PC-3 (cell line): ENCODE measurements at places on chromosomes 3 and 15.

DNA sequence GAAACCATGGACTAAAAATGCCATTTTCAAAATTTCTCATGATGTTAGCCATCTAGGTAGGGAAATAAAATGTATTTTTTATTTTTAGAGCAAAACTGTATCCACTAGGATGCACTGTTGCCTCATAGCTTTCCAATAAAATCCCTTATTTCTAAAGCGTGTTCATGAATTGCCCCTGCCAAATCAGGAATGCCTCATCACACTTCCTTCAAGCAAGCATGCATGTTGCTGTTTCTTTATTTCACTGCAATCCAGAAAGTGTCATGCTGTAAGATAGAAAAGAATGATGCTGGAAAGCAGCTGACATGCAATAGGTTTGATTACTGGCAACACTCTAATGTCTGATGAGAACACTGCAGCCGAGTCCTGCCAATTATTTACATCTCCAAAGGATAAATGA is 239.5 kb downstream of the CHL1 start:
- peak; percentile 24 for DNase-seq

DNA sequence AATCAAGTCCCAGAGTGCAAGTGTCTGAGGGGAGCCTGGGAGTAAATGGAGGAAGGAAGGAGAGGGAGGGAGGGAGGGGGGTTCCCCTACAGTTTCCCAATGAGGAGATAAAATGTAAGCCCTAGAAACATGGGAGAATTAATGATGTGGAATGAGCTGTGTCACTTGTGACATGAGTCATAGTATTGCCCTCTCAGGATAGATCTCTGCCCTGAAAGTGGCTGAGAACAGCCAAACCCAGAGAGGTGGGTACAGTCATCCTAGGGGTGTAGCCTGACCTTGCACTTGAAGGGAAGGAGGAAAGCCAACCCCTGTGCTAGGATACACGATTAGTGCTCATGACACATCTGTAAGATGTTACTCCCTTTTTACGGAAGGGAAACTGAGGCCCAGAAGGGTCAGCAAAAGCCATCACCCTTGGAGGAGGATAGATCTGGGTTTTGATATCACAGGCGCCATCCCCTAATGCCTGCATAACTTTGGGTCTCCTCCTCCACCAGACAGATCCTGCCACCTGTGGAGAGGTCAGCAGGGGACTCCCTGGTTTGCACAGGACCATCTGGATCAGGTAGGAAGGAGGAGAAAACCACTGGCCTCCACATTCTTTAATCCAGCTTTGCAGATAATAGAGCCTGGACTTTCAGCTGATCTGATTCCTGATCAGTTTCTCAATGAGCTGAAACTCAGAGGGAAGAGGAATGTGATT is 23.1 kb upstream of the USP3 start:
- peak; percentile 54 for DNase-seq

GRCh38 chr3:43994657-43995546 is 246.8 kb upstream of the TOPAZ1 start:
- DNase-seq: peak; percentile 50

GRCh38 chr15:55461447-55461846 is 46.6 kb downstream of the DNAAF4 start:
- DNase-seq: no peak

GRCh38 chr3:57706462-57706861 is 13.6 kb upstream of the DENND6A start:
- peak; percentile 94 for DNase-seq

DNA sequence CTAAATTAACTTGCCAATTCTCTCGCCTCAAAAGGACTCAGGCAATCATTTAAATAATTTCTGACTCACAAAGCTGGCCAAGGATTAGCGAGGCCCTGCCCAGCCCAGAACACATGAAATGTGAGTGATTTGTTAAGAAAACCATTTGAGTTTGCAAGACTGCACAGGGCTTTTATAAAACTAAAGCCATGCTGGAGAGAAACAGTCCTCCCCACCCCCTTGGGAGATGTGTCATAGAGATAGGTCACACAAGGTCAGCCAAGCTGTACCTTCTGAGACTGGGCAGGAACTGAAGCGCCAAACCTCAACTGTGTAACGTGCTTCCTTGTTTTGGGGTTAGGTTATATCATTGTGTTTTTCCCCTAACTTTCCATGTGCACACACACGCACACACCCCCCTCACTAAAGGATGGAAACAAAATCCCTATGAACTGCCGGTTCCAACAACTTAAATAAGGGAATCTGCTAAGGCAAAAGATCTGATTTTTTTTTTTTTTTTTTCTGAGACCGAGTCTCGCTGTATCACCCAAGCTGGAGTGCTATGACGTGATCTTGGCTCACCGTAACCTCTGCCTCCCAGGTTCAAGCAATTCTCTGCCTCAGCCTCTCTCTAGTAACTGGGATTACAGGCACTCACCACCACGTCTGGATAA is 8.1 kb downstream of the SPATA12 start:
- peak; percentile 81 for DNase-seq

- DNase-seq: no peak
Measured at GRCh38 chr3:50571486-50571885, 2.2 kb downstream of the HEMK1 start.

- no peak for DNase-seq
Measured at GRCh38 chr3:97871186-97871585, 49.4 kb downstream of the CRYBG3 start.

GRCh38 chr3:9646800-9647152 is 2.5 kb upstream of the MTMR14 start:
- DNase-seq: no peak

- no peak for DNase-seq
Measured at GRCh38 chr3:39362192-39362591, 21.0 kb upstream of the SLC25A38 start.

- DNase-seq: peak; percentile 46
Measured at GRCh38 chr3:137110392-137110996, 152.7 kb downstream of the IL20RB start.

GRCh38 chr3:37183375-37183831 is 9.0 kb upstream of the LRRFIP2 start:
- DNase-seq: peak; percentile 99

- DNase-seq: no peak
Measured at GRCh38 chr3:79257791-79258190, 510.0 kb downstream of the ROBO1 start.

DNA sequence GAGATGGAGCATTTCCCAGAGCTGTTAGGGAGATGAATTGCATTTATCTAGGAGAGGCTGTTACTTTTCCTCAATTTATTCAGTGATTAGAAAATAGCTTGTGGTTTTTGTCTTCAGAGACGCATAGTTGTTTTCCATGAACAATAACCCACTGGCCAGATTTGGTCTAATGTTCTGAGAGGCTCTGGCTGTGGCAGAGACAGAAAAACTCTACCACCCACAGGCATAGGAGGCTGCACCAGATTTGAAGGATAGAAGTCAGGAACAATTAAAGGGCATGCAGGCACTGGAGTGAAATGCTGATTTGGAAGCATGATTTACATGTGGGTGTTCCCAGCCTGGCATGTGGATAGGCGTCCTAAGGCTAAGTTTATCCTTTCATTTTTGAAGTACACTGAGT is 143.5 kb downstream of the NFKBIZ start:
- DNase-seq: no peak

- no peak for DNase-seq
Measured at GRCh38 chr3:153210146-153210545, 48.1 kb downstream of the RAP2B start.

DNA sequence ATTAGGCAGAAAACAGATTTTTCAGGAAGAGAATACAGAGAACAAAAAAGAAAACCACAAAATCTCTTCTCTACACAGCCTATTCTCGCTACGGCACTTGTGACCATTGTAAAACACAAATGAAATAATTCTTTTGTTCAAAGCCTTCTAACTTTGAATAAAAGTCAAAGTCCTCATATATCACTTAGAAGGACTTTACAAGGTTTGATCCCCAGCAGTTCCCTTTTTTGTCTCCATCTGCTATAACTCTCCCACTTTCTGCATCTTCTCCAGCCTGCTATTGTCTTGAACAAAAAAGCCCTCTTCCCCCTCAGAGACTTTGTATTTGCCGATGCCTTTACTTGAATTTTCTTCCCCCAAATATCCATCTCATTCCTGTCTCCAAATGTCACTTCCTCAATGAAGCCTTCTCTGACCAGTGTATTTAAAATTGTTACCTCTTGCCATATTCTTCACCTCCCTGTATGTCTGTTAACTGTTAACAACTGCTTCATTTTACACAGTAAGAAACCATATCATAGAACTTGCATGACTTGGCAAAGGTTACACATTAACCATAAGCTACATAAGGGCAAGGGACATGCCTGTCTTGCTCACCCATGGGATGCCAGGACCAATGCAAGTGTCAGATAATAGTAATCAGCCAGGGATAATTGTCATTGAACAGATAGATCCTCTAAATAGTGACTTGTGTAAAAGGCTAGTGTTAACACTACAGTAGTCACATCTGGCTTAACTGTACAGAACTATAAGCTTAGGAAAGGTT is 122.4 kb downstream of the CBLB start:
- DNase-seq: no peak

GRCh38 chr3:155504682-155505081 is 211.2 kb upstream of the STRIT1 start:
- DNase-seq: no peak

GRCh38 chr15:74443100-74443909 is 9.5 kb upstream of the SEMA7A start:
- no peak for DNase-seq

GRCh38 chr15:87949575-87950223 is 306.8 kb downstream of the NTRK3 start:
- no peak for DNase-seq

GRCh38 chr15:40250771-40251483 is 12.1 kb downstream of the PAK6 start:
- DNase-seq: no peak

GRCh38 chr15:48560321-48561051 is 85.0 kb downstream of the FBN1 start:
- DNase-seq: no peak

DNA sequence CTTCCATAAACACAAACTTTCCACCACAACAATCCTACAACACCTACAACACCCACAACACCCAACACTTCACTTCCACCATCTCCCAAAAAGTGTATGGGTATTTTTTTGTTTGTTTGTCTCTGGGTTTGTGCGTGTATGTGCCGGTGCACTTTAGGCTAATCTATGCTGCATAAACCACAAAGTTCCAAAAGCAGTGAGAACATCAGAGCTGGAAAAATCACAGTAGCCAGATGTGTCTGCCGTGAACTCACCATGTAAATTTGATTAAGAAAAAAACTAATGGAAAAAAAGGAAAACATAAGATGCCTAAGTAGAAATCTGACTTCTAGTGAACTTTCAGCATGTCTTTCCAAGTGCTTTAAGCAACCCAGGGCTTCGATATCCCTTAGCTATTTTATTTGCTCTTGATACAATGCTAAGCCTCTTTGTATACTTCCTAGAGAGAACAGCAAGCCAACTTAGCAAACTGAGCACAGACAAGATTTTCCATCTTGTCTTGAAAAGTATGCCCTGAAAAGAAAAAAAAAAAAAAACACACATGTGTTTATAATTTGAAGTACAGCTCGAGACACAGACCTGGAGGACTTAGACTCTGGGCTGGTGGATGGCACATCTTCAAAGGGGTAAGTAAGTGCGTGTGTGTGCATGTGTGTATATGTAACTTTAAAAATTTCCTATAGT is 91.4 kb downstream of the WWTR1 start:
- no peak for DNase-seq

- no peak for DNase-seq
Measured at GRCh38 chr3:107675233-107675900, 152.6 kb downstream of the BBX start.

- DNase-seq: no peak
Measured at GRCh38 chr3:101861789-101862415, 12.6 kb downstream of the NFKBIZ start.

- no peak for DNase-seq
Measured at GRCh38 chr3:89912031-89912430, 804.6 kb downstream of the EPHA3 start.

DNA sequence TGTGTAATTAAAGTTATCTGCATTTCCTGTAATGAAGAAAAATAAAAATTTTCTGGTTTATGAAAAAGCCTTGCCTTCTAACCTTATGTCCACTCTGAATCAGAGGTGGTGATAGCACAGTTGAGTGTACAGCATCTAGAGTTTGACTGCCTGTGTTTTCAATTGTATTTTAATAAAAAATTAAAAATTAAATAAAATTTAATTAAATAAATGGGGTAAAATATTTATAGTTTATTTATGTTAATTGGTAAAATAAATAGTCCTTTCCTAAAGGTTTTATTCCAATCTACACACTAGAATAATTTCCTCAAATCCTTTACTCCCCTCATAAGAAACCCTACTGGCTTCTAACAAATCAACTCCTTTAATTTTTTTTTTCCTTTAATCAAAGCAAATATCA is 111.8 kb upstream of the MYO5C start:
- no peak for DNase-seq

- no peak for DNase-seq
Measured at GRCh38 chr3:45443459-45443858, 55.1 kb downstream of the LARS2 start.

- no peak for DNase-seq
Measured at GRCh38 chr3:10450494-10451440, 54.6 kb downstream of the ATP2B2 start.
